ENCODE measurements at places on chromosomes 3 and 15.
A peak's percentile ranks its signal among the peaks of the same experiment; 100 is the strongest.

GRCh38 chr15:52441841-52442240 lies 86.8 kb downstream of the MYO5A start:
- DNase-seq: no peak

- DNase-seq: peak; percentile 18
Observed at GRCh38 chr15:62503451-62503850, 338.4 kb upstream of the C2CD4B start.

GRCh38 chr3:197283045-197283444 lies 15.4 kb downstream of the DLG1 start:
- no peak for DNase-seq

DNA sequence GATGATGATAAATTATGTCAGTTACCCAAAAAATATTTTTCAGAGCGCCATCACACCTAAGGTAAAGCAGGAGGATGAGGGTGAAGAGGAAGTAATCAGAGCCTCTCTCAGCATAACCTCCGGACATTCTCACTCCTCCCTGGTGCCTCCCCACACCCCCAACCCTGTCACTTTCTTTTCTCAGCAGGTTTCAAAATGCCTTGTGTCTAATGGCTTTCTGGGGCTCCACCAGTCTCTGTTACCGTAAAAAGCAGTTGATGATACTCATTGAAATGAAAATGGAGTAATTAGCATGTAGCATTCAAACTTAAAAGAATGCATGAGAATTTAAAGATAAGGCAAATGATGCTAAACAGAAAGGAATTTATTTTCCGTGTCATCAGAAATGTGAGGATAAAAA lies 180.0 kb downstream of the ERC2 start:
- DNase-seq: no peak

DNA sequence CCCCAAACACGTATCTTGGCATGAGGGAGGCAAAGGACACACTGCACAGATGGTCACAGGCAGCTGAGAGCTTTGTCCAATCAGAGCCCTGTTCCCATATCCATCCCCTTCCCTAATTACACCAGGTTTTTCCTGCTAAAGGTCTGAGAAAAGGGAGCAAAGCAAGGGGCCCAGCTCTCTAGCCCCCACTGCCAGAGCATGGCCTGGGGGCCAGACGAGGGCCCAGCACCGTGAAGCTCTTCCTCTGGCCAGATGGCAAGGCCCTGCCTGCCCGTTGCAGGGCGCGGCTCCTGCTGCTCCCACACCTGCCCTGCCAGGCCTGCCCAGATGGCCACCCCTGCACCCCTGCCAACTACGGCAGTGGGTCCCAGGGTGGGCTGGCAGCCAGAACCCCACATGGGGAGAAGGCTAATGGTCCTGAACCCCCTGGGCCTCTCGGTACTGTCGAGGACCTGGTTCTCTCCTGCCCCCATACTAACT lies 3.2 kb downstream of the SHF start:
- no peak for DNase-seq

DNA sequence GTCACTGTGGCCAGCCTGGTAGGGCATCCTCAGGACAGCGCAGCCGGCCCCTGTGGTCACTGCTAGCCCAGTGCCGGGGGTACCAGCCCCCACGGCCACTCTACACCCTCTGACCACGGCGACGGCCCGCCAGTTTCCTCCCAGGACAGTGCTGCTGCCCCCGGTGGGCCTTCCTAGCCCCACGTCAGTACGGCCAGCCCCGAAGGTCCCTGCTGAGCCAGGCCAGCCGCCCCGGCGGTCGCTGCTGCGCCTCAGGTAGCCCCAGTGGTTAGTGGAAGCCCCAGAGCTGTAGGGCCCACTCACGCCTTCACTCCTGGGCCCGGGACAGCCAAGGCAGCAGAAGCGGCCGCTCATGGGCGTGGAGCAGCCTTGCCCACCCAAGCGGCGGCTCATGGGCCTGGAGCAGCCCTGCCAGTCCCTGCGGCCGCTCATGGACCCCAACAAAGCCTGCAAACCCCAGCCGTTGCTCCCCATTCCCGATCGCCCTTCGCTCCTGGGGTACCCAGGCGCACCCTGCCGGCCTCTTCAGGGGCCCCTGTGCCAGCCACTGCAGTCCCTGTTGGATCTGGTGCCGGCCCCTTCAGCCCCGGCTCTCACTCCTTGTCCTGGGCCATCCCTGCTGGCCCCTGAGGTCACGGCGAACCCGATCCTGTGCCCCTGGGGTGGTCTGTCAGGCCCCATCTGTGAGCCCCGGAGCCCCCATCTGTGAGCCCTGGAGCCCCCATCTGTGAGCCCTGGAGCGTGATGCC lies 9.5 kb upstream of the ROPN1B start:
- no peak for DNase-seq

DNA sequence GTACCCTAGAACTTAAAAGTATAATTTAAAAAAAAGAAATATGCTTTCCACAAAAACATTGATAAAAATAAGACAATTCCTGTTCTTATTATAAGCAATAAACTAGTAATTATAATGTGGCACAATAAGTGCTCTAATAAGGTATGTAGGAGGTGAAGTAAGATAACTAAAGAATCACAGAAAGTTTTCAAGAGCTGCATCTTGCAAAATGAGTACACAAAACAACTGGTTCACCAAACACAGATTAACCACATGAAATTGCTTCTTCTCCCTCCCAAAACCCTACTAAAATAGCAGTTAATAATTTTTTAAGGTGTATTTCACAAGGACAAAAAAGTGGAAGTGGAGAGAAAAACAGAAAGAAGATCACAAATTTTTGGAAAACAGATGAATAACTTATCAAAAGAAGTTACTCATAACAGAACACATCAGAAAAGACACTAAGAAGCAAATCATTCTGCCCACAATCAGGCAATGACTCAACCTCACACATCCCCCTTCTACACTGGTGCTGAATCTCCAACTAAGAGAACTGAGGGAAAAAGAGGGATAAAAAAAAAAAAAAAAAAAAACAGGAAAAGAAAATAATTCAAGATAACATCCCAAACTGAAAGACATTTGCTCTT lies 64.2 kb downstream of the TBC1D5 start:
- DNase-seq: no peak
